ENCODE measurements at places on chromosomes 16 and 17.

- DNase-seq, result no peak
These were observed 23.6 kb downstream of the ADAM11 start for GRCh38 chr17:44782326-44782850.

DNA sequence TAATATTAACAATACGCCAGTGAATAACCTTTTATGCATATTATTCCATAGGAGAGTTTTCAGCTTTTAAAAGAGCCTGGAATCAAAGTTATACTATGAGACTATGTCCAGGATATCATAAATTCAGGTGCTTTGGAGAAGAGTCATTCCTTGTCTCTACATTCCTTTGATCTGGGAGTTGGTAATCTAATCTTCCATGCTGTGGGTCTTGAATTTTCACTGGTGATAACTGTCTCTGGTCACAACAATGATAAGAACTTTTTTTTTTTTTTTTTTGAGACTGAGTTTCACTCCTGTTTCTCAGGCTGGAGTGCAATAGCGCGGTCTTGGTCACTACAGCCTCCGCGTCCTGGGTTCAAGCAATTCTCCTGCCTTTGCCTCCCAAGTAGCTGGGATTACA, 50.8 kb downstream of the CHD9 start:
- no peak for DNase-seq

- no peak for DNase-seq
These were observed 278.4 kb downstream of the PARN start for GRCh38 chr16:14351647-14352046.

GRCh38 chr16:46843898-46844642, 13.1 kb upstream of the C16orf87 start:
- no peak for DNase-seq

GRCh38 chr16:72554935-72555334, 383.0 kb upstream of the PMFBP1 start:
- DNase-seq, result no peak

DNA sequence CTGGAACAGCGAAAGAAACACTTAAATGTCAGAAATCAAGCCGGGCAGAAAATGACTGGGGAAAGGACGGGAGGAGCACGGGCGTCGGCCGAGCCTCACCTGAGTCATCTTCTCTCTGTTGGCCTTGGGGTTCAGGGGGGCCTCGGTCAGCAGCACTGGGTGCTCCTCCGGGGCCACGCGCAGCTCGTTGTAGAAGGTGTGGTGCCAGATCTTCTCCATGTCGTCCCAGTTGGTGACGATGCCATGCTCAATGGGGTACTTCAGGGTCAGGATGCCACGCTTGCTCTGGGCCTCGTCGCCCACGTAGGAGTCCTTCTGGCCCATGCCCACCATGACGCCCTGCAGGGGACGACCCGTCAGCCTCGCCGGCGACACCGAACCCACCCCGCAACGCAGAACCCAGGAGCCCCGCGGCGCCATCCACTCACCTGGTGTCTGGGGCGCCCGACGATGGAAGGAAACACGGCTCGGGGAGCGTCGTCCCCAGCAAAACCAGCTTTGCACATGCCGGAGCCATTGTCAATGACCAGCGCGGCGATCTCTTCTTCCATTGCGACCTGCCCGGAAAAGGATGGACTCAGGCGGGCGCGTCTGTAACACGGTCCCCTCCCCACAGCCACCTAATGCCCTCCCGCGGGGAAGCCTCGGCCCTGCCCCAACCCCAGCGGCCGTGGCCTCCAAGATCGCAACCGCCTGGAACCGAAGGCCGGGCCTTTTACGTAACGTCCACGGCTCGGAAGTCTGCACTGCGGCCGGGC, 616 bp downstream of the ACTG1 start:
- DNase-seq, result no peak
